CD4-positive, alpha-beta memory T cell (primary cell): ENCODE measurements at places on chromosomes 13 and 19. TPM values are rescaled to one million over a fixed set of nuclear protein-coding genes. Genes with fewer than 3 reads are reported as not detected.
A peak's percentile ranks its signal among the peaks of the same experiment; 100 is the strongest.

IRF2BP1 gene
- polyA plus RNA-seq, result 2.4 TPM

CEACAM3 gene
- polyA plus RNA-seq, result not detected

CYP2A6 gene
- polyA plus RNA-seq, result not detected

PRR22 gene
- not detected for polyA plus RNA-seq

SYCN gene
- not detected for polyA plus RNA-seq

DHDH gene
- 1.2 TPM for polyA plus RNA-seq

ACER1 gene
- polyA plus RNA-seq, result 1.1 TPM

PBX4 gene
- 3.9 TPM for polyA plus RNA-seq

DNA sequence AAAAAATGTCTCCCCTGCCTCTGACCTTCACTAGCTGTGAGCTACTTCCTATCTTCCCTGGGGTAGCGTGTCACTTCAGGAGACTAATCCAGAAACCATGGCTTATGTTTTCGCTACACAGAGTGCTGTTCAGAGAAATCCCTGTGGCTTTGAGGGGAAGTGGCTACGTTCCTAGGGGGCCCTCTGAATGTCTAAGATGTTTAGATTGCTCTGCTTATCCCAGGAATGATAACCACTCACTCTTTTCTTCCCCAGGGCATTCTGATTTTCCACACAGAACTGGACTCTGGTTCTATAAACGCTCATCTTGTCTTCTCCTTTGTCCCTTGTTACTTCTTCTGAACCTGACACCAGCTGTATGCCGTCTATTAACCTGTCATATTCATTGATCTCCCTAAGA lies 572.5 kb downstream of the OLFM4 start:
- DNase-seq, result no peak
- H3K4me1 ChIP-seq, result no peaks in the 10 kb centered on the region
- no peaks in the 10 kb centered on the region for H3K27me3 ChIP-seq
- H3K36me3 ChIP-seq, result no peaks in the 10 kb centered on the region
- no peak overlapping the region for H3K27ac ChIP-seq

GRCh38 chr19:41599175-41599966 lies 23.4 kb downstream of the CEACAM21 start:
- no peak overlapping the region for H3K4me3 ChIP-seq
- H3K36me3 ChIP-seq, result no peaks in the 10 kb centered on the region
- DNase-seq, result no peak
- H3K27me3 ChIP-seq, result no peaks in the 10 kb centered on the region

- H3K36me3 ChIP-seq, result no peaks in the 10 kb centered on the region
- DNase-seq, result no peak
- H3K4me1 ChIP-seq, result no peaks in the 10 kb centered on the region
- H3K27ac ChIP-seq, result no peak overlapping the region
Observed at GRCh38 chr13:83223546-83223945, 658.7 kb downstream of the SLITRK1 start.

DNA sequence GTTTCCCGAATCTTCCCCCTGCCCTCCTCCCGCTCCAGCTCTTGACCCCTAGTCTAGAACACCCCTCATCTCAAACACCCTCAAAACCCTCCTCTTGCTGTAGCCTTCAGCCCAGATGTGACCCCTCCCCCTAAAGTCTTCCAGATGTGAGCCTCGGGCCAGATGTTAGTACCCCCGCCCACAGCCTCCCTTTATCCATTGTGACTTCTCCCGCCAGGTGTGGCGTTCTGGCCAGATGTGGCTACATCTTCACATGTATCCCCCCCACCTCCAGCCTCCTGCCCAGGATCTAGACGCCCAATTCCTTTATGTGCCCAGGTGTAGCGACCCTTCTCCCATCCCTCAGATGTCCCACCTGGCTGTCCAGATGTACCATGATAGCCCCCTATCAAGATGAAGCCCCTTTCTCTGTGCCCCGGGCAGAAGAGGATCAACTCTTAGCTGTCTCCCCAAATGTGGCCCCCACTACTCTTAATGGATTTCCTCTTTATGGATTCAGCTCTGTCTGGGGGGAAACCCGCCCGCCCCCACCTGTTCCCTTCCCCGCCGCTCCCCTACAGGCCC lies 517 bp upstream of the LTBP4 start:
- no peak overlapping the region for H3K4me3 ChIP-seq
- H3K4me1 ChIP-seq, result peaks cover 75% of the 10 kb centered on the region
- H3K36me3 ChIP-seq, result no peaks in the 10 kb centered on the region
- H3K27ac ChIP-seq, result no peak overlapping the region
- no peak for DNase-seq
- H3K27me3 ChIP-seq, result peaks cover 26% of the 10 kb centered on the region

DNA sequence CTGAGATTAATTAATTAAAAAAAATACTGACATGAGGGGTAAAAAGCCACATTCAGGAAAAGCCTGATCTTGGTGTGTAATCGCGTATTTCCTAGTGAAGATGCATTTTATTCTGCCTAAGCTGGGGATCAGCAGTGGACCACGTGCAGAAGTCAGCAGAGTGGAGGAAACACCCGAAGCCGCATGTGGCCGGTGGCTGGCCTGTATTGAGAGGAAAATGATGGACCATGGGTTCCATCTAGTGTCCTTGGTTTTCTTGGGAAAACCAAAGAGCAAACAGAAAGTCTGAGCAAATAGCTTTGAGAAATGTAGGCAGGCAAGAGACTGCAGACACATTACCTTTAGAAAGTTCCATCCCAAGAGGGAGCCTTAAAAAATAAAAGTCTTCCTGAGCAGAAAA lies 23.7 kb upstream of the SHISA2 start:
- no peak for DNase-seq
- H3K4me3 ChIP-seq, result no peak overlapping the region
- H3K4me1 ChIP-seq, result no peaks in the 10 kb centered on the region

- H3K4me1 ChIP-seq, result peaks cover under 1% of the 10 kb centered on the region
- peaks cover 8% of the 10 kb centered on the region for H3K36me3 ChIP-seq
Observed at GRCh38 chr19:4800591-4801081, 9.1 kb downstream of the FEM1A start.

- peaks cover 26% of the 10 kb centered on the region for H3K36me3 ChIP-seq
- no peak overlapping the region for H3K27ac ChIP-seq
- H3K27me3 ChIP-seq, result no peaks in the 10 kb centered on the region
- peaks cover 19% of the 10 kb centered on the region for H3K4me1 ChIP-seq
Observed at GRCh38 chr19:48970923-48971395, 5.8 kb downstream of the FTL start.

DNA sequence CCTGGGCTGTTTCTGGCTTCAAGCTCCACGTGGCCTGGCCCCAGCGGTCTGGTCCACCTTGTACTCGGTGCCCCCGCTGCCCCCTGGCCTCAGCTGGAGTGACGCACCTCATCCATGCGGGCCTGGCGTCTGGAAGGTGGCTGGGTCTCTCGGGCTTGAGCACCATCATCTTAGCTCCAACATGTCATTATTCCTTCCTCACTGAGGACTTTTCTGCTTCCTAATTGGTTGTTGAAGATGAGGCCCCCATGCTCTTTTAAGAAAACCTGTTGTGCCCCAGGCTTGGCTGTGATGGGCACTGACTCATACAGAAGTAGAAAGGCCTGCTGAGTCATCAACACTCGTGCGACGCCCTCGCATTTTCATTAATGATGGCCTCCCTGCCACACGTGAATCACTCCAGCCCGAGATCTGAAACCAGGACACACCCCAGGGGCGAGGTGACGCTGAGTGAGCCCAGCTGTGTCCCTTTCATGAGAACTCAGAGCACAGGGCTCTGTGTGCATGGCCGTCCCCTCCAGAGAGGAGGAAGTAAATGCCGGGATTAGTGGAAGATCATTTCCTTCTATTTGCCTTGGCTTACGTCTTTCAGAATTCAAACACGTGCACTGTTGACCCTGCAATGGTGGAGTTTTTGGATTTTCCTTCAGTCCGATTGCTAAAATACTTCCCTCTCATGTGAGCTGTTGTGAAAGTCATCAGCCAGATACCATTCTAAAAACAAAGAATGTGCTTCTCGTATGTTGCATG lies 14.0 kb upstream of the GJA3 start:
- no peak overlapping the region for H3K27ac ChIP-seq
- H3K4me1 ChIP-seq, result peaks cover 7% of the 10 kb centered on the region
- H3K4me3 ChIP-seq, result no peak overlapping the region
- peaks cover 12% of the 10 kb centered on the region for H3K27me3 ChIP-seq
- no peaks in the 10 kb centered on the region for H3K36me3 ChIP-seq

GRCh38 chr13:108741930-108742329 lies 112.5 kb downstream of the MYO16 start:
- H3K4me3 ChIP-seq, result no peak overlapping the region
- H3K27me3 ChIP-seq, result no peaks in the 10 kb centered on the region

- H3K36me3 ChIP-seq, result no peaks in the 10 kb centered on the region
- no peak overlapping the region for H3K27ac ChIP-seq
- H3K4me3 ChIP-seq, result no peak overlapping the region
- no peak for DNase-seq
- no peaks in the 10 kb centered on the region for H3K27me3 ChIP-seq
- H3K4me1 ChIP-seq, result no peaks in the 10 kb centered on the region
Observed at GRCh38 chr13:101455863-101456262, 3.4 kb downstream of the ITGBL1 start.

- H3K4me1 ChIP-seq, result no peaks in the 10 kb centered on the region
- DNase-seq, result peak; percentile 47
- H3K4me3 ChIP-seq, result no peak overlapping the region
- no peaks in the 10 kb centered on the region for H3K36me3 ChIP-seq
- H3K27ac ChIP-seq, result no peak overlapping the region
- H3K27me3 ChIP-seq, result peaks cover 2% of the 10 kb centered on the region
Observed at GRCh38 chr19:50461066-50461875, 15.0 kb upstream of the EMC10 start.

- no peaks in the 10 kb centered on the region for H3K36me3 ChIP-seq
- peak; percentile 38 for DNase-seq
- H3K4me1 ChIP-seq, result no peaks in the 10 kb centered on the region
- H3K4me3 ChIP-seq, result no peak overlapping the region
Observed at GRCh38 chr19:51607920-51608562, 22.2 kb downstream of the SIGLEC5 start.

DNA sequence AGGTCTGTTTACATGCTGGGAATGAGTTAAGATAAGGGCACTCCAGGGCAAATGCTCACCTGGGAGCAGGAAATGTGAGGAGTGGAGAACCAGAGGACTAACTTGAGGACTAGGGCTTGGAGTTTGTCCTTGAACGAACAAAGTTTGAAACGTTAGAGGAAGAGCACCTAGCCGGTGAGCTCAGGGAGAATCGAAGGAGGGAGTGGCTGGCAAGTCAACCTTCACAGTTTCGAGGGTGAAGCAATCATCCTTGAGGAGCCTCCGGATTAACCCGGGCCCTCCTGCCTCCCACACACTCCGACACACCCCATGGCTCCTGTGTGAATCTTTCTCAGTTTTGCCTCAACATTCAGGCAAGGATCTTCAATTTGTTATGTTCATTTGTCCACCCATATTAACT lies 58.6 kb downstream of the LMO7 start:
- H3K4me1 ChIP-seq, result peaks cover 4% of the 10 kb centered on the region
- DNase-seq, result no peak
- H3K4me3 ChIP-seq, result no peak overlapping the region
- no peak overlapping the region for H3K27ac ChIP-seq
- no peaks in the 10 kb centered on the region for H3K27me3 ChIP-seq
- no peaks in the 10 kb centered on the region for H3K36me3 ChIP-seq

- H3K4me3 ChIP-seq, result no peak overlapping the region
- peaks cover 6% of the 10 kb centered on the region for H3K4me1 ChIP-seq
- H3K36me3 ChIP-seq, result peaks cover 22% of the 10 kb centered on the region
Observed at GRCh38 chr19:45528744-45529419, 21.6 kb downstream of the VASP start.

DNA sequence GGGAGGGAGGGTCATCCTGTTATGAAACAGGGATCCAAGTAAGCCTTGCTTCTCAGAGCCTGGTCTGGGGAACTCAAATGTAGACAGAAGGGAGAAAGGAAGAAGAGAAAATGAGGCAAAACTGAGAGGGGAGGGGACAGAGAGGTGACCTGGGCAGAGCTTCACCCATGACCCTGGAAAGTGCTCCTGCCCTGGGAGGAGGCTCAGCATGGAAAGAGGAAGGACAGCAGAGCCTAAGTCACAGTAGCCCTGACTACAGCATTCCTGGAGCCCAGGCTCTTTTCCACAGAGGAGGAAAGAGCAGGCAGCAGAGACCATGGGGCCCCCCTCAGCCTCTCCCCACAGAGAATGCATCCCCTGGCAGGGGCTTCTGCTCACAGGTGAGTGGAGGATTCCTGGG lies at the start of gene CEACAM3:
Gene CEACAM3, plus strand, starts transcription at position 226 of the 400 bp plus-strand sequence. Its CDS starts 91 bp downstream, at position 317.
- no peaks in the 10 kb centered on the region for H3K27me3 ChIP-seq
- no peaks in the 10 kb centered on the region for H3K4me1 ChIP-seq
- H3K27ac ChIP-seq, result no peak within 1 kb of the TSS
- H3K36me3 ChIP-seq, result no peaks in the 10 kb centered on the region
